ENCODE measurements at places on chromosomes 6 and 20.

GRCh38 chr6:114361036-114361435 lies 18.2 kb upstream of the HS3ST5 start:
- no peak for DNase-seq

GRCh38 chr6:14724549-14724948 lies 521.3 kb upstream of the JARID2 start:
- no peak for DNase-seq

- DNase-seq = no peak
Observed at GRCh38 chr20:47926731-47927130, 141.4 kb upstream of the SULF2 start.

DNA sequence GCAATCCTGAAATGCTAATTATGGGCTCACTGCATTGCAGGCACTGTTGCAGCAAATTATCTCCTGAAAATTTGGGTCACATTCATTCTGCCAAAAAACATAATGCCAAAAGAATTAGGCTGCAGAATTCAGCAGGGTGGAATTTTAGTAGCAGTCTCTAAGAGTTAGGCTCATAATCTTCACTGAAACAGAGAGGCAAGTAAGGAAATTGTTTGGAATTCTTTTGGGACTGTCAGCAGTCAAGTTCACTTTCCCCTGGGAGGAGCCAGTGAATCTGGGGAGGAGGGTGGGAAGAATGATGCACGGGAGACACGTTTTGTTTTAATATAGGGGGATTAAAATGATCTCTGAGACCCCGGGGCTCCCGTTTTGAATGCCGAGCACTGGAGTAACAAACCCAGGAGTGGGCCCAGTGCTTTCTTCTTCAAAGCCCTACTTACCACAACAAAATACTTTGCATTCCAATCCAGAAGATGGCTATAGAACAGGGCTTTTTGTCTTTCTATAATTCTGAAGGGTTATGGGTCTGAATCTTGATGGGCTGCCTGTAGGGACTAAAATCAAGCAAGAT lies 44.7 kb downstream of the SOBP start:
- no peak for DNase-seq

Data from hematopoietic multipotent progenitor cell treated with erythropoietin and hydrocortisone succinate and interleukin-3 and kit ligand, for 17 days (in vitro differentiated cells).